ENCODE measurements at places on chromosomes 7 and 10.

- no peak for DNase-seq
Measured at GRCh38 chr10:22503315-22504088, 158.2 kb downstream of the SPAG6 start.

GRCh38 chr10:4498711-4499251, 327.2 kb upstream of the AKR1E2 start:
- no peak for DNase-seq

GRCh38 chr7:157022681-157023588, 12.5 kb upstream of the MNX1 start:
- DNase-seq, result no peak

- no peak for DNase-seq
Measured at GRCh38 chr10:113493882-113494301, 59.0 kb upstream of the HABP2 start.

DNA sequence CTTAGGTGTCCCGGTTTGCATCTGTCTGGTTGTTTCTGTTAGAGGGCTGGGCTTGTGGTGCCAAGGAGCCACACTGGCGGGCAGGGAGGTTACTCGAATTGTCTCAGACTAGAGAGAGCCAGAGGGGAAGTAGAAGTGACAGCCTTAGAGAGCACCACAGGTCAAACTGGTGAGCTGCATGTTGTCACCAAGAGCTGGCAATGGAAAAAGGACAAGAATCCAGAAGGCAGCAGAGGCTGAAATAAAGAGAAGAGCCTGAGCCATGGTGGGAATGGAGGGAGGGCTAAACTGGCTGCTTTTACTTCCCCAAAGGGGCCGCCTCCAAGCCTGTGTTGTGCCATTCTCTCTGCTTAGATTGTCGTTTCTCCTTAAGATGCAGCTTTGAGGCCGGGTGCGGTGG, 31.1 kb upstream of the RHBDD2 start:
- DNase-seq, result no peak

DNA sequence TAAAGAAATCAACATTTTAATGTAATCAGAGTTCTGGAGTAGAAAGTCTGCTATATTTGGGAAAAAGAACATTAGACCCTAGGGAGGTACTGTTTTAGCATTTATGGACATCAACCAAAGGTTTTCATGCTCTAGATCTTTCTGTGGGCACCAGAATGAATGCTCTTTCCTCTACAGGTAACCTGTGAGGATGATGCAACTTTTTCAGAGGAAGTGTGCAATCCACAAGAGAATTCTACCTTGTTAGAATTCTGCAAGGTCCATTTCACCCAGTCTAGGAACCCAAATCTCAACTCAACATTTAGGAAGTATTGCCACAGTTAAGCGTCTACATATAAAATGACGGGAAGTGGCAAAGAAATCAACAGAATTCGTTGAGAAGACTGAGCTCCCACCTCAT, 139.9 kb upstream of the FAM171A1 start:
- DNase-seq, result no peak

DNA sequence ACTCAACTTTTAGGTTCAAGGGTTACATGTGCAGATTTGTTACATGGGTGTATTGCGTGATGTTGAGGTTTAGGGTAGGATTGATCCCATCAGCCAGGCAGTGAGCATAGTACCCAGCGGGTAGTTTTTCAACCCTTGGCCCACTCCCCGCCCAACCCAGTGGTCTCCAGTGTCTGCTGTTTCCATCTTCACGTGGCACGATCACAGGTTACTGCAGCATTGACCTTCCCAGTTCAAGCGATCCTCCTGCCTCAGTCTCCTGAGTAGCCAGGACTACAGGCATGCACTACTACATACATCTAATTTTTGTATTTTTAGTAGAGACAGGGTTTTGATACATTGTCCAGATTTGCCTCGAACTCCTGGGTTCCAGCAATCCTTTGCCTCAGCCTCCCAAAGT, 905.7 kb upstream of the ZNF722 start:
- no peak for DNase-seq

GRCh38 chr10:97188261-97188711, 2.5 kb upstream of the SLIT1 start:
- DNase-seq, result no peak

GRCh38 chr7:84092207-84092606, 102.4 kb downstream of the SEMA3A start:
- DNase-seq, result no peak

DNA sequence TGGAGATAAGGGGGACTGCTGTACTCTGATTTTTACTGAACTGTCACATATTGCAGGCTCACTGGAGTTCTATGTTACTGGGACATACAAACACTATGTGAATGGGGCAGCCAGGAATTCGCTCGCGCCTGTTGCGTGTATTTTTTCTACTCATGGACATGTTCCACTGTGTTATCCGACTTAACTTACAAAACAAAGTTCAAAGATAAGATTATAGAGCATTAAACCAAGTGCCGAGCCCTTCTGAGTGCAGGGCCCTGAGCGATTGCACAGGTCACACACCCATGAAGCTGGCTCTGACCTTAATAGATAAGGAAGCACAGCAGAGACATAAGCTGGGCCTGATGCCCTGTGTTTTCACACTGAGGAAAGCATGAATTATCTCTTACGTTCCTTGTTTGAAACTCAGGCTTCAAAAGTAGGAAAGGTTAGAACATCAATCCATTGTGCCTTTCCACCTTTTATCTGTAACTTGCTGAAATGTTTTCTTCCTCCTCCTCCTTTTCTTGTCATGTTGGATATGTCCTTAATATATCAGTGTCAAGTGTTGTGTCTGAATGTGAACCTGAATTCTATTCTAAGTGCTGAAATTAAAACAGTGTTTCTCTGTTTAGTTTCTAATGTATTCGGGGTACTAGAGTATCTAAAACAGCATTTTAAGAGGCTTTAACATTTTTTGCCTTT, 273.8 kb downstream of the AUTS2 start:
- no peak for DNase-seq

GRCh38 chr7:63899691-63900393, 98.8 kb upstream of the ZNF722 start:
- DNase-seq, result peak; percentile 31

DNA sequence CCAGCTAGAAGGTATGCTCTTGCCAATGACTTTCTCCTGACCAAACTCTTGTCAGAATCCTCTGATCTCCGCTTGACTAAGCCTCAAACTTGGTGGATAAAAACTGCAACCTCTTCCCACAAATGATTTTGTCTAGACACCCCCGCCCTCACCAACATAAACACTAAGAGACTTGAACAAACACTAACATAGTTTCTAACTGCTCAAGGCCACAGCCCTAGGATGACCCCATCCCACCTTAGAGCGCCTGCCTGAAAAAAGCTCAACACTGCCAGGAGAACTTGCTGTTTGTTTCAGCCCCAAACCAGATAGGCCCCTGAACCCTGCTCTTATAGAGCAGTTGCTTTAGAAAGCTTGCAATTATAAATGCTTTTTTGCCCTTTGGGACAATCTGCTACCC, 71.8 kb downstream of the LRRN3 start:
- DNase-seq, result no peak

DNA sequence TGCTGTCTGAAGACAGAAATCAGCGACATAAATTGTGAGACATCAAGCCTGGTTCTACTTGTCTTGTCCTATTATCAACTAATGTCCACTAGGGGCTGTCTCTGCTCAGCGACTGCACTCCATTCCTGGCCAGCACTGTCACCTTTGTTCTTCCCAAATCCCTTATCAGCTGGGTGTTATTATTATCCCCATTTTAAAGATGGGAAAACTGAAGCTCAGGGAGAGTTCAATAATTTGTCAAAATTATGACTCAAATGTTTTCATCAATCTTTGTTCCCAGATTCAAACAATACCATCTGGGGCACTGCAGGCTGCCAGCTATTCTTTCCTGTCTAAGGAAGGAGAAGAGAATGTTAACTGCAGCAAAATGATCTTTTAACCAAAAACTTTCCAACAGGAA, 431.6 kb upstream of the NFE2L3 start:
- no peak for DNase-seq

- no peak for DNase-seq
Measured at GRCh38 chr10:49260644-49261296, 38.2 kb upstream of the C10orf71 start.

DNA sequence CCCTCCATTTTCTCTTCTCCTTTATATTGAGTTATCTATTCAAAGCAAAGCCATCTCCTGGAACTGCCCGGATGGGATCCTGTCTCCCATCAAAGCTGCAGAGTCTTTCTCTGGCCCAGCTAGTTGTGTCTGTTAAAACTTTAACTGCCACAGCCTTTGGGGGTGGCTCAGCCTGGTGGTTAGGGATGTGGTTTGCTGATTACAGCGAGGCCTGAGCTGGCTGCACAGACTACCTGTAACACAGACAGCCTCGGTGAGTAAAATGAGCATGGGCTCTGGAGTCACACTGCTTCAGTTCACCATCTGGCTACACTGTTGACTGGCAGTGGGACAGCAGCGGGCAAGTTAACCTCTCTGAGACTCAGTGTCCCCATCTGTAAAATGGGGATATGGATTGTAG, 18.4 kb upstream of the HABP2 start:
- no peak for DNase-seq

DNA sequence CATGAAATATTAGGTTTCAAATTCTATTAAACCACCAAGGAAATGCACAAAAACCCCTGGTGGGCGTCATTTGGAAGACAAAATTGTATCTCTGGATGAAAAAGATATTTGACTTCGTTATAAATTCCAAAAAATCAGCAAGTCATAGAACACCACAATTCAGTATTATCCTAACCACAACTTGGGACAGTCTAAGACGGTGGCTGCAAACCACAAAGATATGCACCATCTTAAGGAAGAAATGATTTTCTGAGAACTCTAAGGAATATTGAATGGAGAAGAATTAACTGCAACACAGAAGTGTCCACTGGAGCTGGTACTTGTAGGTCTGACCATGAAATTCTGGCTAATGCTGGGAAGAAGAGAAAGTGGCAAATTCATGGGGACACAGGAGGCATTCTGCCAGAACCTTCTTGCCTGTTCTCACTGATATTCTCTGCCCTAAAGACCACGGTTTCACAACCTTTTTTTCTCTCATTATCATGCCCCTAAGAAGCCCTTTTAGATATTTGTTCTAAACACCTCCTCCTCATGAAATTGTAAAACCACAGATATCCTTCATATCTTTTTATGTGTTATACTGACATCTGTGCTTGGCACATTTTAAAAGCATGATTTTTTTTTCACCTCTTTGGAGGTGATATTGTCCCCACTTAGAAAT, 92.9 kb downstream of the SFMBT2 start:
- DNase-seq, result no peak

GRCh38 chr10:80077869-80078447, 507 bp upstream of the TMEM254 start:
- no peak for DNase-seq

- no peak for DNase-seq
Measured at GRCh38 chr10:50349554-50349953, 98.2 kb upstream of the ASAH2 start.

GRCh38 chr10:97867220-97867800, 17.7 kb downstream of the GOLGA7B start:
- no peak for DNase-seq

DNA sequence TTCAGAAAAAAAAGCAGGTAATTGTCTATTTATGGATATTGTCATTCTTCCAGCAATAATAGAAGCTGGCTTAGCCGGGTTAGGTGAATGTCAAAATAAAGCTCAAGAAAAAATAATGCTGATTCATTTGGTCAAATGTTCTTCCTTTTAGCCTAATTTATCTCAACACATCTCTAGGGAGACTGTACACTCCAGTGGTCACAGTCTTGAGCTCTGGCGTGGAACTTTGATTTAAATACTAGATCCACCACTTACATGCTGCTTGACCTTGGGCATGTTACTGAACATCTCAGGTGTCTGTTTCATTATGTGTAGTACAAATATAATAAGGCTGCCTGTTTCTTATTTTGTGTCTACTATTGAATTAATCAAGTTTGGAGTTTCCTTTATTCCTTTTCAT, 22.0 kb downstream of the PRTFDC1 start:
- no peak for DNase-seq

DNA sequence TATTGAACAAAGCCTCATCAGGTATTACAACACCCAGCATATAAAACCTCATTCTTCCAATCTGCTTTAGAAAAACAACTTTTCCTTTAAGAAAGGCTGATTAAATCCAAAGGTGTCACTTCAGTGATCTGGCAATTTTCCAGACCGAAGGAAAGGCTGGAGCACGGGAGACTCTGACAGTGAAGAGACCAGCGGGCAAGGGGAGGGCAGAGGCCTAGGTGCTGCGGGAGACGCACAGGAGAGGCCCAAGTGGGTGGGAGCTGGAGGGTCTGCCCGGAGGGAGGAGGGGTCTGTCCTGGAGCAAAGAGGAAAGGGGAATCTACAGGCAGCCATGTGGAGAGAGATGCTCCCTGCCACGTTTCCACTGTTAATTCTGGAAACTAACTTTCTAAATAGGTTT, 24.3 kb upstream of the PPP2R2D start:
- no peak for DNase-seq

DNA sequence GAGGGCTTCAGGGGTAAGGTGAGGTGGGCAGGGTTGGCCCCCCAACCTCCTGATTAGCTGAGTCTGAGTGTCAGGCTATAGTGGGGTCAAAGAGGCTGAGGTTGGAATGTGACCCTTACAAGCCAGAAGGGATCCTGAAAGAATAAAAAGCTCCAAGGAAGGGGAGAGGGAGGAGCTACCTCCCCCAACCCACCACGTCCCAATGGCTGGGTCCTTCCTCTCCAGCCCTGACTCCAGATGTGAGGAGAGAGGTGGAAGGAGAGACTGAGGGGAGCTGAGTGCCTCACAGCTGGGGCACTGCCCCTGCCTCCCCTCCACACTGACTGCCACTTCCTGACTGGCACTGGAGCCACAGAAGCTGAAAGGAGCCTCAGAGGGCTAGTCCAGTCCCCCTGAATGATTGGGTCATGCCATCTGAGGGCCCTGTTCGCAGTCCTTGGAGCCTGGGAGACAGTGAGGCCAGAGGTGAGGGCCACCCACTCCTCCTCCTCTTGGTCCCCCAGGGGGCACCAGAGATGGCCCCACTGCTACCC, 20.6 kb downstream of the IMPDH1 start:
- no peak for DNase-seq

GRCh38 chr7:43637114-43637806, 54.4 kb downstream of the STK17A start:
- DNase-seq, result no peak

GRCh38 chr10:31083765-31084184, 52.1 kb upstream of the ZNF438 start:
- no peak for DNase-seq

DNA sequence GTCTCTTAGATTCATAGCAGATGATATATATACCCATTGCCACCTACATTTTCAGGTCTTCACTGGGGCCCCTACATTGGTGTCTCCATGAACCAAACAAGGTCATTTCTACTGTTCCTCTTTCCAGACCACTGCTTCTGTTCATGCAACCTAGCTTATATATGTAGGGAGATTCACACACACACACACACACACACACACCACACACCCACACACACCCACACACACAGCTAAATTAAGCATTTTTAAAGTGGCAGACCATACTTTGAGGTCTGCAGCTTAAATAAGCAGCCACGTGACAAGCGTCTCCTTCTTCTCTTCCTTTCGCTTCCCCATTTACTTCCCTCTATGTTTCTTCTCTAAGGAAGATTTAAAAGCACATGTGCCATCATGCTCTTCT, 70.0 kb upstream of the CC2D2B start:
- no peak for DNase-seq
